ENCODE measurements at places on chromosomes 12 and 14.

DNA sequence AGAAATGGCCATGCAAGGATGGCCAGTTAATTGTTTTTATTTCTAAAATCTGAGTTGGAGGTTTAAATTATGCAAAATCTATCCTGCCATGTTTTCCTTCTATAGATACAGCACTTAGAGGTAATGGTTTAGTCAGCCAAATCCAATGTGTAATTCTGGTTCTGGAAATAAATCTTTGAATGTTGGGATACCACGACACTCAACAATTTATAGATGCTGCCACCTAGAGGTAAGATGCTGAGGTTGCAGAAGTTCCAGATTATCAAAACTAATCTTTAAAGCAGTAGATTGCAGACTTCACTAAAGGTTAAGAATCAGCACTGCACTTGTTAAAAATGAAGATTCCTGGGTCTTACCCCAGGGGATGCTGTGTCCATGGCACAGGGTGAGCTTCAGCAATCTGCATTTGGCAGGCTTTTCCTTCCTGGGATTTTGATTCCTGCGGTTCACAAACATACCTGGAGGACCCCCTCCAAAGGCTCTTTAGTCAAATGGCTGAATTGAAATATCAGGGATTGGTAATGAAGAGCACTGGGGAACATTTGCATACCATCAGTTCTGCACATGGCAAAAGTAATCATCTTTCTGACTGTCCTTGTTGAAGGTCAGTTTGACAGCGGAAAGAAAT is 53.4 kb upstream of the ANO4 start:
- peak; percentile 2 for DNase-seq

DNA sequence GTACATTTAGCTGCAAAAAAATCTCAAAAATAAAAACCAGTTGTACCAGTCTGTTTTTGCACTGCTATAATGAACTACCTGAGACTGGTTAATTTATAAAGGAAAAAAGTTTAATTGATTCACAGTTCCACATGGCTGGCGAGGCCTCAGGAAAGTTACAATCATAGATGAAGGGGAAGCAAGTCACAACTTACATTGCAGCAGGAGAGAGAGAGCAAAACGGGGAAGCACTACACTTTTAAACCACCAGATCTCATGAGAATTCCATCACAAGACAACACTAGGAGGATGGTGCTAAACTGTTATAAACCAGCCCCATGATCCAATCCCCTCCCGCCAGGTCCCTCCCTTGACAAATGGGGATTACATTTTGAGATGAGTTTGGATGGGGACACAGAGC is 186.0 kb downstream of the TMTC3 start:
- no peak for DNase-seq

DNA sequence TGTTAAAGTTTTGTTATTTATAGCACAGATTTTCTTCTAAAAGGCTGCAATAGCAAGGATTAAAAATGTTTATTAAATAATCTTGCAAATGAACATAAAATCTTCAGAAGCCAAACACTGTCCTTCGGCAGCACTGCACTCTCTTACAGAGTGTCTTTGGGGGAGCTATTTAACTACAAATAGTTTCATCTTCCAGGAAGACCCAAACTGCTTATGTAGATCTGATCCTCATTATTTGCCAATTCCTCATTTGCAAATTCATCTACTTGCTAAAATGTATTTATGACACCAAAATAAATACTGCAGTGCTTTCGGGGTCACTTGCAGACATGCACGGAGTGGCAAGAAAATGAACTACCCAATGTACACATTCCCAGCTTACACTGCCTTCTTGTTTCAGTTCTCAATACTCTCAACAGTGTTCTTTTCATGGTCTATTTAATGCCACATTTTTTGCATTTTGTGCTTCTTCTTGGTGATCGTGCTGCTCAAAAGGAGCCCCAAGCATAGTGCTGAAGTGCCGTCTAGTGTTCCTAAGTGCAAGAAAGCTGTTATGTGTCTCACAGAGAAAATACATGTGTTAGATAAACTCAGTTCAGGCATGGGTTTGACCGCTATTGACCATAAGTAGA is 128.1 kb downstream of the PRKD1 start:
- DNase-seq = no peak

GRCh38 chr14:63881926-63882325 is 29.1 kb downstream of the SYNE2 start:
- DNase-seq = no peak

DNA sequence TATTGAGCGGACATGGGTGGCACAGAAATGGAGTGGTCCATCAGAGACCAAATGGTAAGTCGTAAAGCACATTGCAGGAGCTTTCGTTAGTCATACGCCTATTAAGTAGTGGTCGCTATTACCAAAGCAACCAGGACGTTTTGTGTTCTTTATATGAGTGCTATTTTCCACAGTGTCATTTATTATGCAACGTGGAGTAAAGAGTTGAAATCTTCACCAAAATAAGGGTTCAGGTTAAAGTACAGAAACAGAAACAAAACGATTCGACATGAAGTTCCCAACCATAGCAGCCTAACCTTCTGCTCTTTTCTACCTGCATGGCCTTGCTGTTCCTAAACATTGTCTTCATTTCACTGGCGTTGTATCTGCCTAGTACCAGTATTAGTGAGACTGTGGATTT is 20.1 kb upstream of the FGD4 start:
- DNase-seq = no peak

DNA sequence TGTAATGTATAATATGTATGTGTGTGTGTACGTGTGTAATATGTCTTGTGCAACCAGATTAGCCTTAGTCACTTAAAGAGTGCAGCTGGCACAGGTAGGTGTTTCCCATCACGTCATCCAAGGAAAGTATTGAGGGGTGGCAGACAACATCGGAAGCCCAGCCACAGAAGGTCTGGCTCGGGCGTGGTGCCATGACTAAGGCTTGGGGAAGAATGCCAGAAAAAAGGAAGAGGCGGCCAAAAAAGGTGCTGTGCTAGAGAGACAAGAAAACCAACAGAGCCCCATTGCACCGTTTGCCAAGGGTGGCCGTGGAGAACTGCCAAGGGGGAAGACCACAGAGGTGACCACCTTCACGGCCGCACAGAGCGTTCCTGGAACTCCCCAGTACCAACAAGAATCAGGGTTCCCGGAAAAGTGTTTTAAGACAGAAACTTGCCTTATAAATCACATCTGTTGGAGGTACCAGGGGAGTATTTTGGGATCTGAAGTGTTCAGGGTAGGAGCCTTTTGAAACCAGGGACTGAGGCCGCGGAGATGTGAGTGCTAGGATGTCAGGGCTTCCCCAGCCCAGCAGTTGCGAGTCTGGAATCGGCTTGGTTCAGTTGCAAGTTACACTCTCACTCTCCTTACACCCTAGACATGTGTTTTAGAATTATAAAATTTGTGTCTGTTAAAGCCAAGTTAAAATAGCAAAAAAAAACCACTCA is 131.2 kb upstream of the DYRK2 start:
- DNase-seq = no peak

DNA sequence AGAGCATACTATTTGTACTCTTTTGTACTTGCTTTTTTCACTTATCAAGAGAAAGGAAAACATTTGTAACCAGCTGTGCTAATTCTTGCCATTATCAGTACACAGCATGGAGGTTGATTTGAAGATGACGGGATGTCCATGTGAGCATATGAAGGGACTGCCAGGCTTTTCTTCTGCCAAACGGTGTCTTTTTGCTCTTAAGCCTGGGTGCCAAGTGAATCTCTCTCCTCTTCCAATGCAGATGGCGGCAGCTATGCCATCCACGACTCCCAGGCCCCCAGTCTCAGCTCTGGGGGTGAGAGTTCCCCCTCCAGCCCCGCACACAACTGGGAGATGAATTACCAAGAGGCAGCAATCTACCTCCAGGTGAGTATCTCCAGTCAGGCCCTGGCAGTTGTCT is 38.9 kb downstream of the TPCN1 start:
- DNase-seq = no peak

GRCh38 chr12:53267306-53267998 is 647 bp upstream of the ESPL1 start:
- DNase-seq = peak; percentile 60

DNA sequence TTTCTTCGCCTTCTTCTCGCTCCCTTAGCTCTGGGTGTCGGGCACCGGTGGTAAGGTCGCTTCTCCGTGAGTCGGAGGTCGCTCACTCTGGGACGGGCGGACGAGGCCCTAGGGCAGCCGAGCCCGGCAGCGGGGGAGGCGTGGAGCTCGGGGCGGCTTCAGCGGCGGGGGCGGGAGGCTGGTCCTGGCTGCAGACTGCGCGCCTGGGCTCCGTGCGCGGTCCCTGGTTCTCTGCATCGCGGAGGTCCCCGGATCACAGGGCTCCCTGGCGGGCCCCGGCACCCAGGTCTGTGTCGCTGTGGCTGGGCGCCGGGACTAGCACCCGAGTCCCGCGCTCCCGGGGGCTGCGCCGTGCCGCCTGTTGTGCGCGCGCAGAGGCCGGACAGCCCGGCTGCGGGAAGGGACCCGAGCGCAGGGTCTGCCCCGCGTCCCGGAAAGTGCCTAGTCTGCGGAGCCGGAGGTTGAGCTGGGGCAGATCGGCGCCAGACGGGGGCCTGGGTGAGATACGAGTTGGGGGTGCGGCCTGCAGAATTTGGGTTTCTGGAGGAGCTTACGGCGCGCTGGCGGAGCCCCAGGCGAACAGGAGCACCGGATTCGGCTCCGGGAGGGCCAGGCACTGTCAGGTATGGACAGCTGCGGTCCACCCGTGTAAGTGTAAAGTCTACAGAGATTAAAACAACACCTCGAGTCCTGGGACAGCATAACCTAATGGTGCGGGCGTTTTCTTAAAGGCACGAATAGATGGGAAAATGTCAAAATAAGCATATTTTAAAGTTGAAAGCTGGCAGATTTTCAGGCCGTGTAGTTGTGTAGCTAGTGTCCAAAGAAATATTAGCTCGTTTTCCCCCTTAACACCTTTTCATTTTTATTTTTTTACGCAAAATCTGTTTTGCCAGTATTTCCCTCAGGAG is 713 bp downstream of the FRMD6 start:
- no peak for DNase-seq

DNA sequence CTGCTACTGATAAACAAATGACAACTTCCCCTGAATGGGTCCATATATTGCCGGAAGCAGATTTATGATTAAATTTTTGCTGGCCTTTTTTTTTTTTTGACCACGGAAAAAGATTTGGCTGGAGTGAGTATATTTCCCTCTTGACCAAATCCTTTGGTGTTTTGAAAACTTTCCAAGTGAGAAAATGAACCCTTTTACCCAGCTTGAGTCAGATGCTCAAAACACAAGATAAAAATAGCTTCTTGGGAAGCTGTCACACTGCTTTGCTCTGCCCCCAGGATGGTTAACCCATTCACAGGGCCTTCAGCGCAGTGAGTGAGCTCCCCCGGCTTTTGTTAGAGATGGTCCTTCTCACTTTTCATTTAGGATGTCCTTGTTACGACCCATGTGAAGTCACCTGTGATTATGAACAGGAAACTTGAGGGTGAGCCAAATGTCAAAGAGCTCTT is 224.3 kb downstream of the PELI2 start:
- no peak for DNase-seq

DNA sequence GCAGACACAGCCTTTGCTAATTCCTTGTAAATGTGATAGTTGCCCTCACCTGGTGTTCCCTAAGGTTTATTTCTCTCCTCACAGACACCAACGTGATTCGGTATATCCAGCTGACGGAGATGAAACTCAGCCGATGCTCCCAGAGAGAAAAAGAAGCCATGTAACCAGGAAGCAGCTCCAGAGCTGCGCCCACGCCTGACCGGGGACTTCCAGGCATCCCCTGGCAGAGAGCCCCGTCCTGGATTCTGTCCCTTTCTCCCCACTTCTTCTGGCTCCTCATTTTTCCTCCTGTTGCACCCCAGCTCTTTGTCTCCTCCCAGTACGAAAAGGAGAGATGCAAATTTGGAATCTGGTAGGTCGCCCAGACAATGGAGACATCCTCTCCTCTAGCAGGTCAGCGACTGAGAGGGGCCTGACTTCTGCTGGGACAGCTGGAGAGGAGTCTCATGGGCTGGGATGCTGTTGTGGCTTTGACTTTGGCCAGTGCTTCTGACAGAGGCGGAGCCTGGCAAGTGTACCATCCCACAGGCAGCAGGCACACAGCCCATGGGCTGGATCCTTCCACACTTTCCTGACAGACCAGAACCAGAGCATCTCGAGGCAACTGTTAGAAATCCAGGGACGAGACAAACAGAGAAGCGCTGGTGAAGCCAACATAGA is 29.4 kb downstream of the TTC9 start:
- no peak for DNase-seq

DNA sequence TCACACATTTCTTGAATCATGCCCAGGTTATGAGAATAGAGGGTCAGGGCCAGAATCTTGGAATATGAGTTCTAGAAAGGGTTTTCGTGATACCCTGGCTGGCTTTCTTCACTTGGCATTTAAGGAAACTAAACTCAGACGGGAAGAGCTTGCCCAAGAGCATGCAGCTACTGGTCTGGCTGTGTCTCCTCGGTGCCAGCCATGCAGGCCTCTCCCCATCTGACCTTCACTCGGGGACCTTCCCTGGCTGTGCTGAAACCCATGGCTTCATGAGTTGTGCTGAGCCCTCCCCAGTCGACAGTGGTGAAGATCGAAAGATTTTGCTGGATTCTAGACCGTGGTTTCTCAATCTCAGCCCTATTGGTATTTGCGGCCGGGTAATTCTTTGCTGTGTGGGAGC is 38.0 kb downstream of the FOXN3 start:
- no peak for DNase-seq

GRCh38 chr14:96888158-96888557 is 91.0 kb downstream of the VRK1 start:
- DNase-seq = no peak

DNA sequence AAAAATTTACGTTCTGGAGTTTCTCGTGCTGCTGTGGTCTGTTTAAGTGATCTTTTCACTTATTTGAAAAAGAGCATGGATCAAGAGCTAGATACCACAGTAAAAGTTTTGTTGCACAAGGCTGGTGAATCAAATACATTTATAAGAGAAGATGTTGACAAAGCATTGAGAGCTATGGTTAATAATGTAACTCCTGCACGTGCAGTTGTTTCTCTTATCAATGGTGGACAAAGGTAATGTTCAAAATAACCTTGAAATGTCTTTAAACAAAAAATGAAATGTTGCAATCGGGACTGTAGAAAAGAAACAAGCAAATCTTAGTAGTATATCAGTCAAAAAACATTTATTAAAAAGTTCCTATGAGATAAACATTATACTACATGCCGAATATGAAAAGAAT is 39.3 kb upstream of the PRPF39 start:
- no peak for DNase-seq

DNA sequence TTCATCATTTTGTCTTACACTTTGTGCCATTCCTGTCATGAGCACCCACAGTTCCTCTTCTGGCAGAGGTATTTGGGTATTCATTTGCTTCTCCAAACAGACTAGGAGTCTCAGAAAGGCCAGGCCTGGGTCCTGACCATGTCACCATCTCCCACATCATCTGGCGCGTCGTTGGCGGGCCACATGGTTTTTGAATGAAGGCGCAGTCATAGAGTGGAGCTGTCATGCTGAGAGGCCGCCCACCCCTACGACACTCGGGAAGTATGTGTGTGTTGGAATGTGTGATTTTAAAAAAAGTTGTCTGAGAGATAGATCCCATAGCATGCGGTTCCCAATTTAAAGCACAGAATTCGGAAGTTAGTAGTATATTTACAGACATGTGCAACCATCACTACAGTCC is 15.6 kb upstream of the TTC7B start:
- DNase-seq = no peak

Measured in activated CD4-positive, alpha-beta T cell treated with anti-CD3 and anti-CD28 coated beads for 48 hours (primary cell).